ENCODE measurements at places on chromosomes 11 and 22.

GRCh38 chr11:115764176-115764575 is 260.0 kb upstream of the CADM1 start:
- no peak for DNase-seq

GRCh38 chr22:39528080-39528661 is 4.4 kb downstream of the RPS19BP1 start:
- DNase-seq: no peak

- DNase-seq: no peak
These were observed 108.4 kb downstream of the ZBTB16 start for GRCh38 chr11:114167771-114168448.

- DNase-seq: no peak
These were observed 29.0 kb upstream of the PARVG start for GRCh38 chr22:44151676-44152075.

GRCh38 chr11:2086239-2087040 is 52.7 kb downstream of the IGF2 start:
- DNase-seq: no peak

All from muscle of arm (tissue), 14 donors.